ENCODE measurements at places on chromosomes 1 and 21.

DNA sequence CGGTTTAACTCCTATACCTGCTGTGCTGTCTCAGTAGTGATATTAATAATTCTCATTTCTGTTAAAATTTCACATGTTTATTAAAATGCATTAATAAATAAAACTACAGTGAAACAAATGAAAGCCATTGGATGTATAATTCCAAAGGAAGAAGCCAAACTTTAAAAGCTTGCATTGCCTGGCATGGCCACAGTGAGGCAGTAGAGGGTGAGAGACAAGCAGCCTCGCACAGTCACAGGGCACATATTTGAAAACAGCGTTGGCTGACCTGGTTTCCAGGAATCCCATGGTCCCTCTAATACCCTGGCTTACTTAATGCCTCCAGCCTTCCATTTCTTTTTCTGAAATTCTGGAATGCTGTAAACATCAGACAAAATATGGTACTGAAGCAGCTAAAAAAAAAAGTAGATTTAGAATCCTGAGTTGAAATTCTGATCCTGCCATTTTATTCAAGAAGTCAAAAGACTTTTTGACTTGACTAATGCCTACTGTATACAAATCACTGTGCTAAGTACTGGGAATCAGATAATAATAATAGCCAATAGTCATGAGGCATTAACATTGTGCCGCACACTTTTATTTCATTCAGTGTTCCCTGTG lies 6.7 kb upstream of the RNASEL start:
- no peak for DNase-seq

DNA sequence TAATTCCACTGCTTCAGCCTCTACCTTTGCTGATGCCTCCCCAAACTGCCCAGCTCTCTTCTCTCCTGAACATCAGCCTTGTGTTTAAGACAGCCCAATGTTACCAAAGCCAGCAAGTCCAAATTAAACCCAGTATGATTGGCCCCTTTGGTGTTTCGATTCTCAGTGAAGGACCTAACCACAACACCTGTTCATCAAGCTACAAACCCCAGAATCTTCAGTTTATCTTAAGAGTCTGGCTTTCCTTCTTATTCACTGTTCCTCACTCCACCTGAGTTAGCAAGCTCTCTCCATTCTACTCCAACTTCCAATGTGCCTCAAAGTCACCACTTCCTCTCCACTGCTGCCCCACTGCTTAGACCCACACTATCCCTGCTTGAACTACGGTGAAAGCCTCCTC lies 25.5 kb upstream of the ITPKB start:
- DNase-seq, result no peak

GRCh38 chr1:113809670-113810602 lies 2.3 kb downstream of the RSBN1 start:
- no peak for DNase-seq

DNA sequence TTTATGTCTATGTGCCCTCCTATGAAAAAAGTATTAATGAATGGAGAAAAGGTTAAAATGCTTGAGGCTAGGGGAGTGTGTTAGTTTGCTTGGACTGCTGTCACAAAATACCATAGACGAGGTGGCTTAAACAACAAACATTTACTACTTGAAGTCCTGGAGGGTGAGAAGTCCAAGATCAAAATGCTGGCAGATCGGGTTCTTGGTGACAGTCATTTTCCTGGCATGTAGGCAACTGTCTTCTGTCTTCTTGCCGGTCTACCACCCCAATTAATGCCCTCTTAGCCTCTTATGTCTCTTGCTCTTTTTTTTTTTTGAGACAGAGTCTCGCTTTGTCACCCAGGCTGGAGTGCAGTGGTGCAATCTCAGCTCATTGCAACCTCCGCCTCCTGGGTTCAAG lies 15.0 kb downstream of the ARID1A start:
- no peak for DNase-seq

- no peak for DNase-seq
Measured at GRCh38 chr1:192939440-192939839, 119.7 kb downstream of the UCHL5 start.

DNA sequence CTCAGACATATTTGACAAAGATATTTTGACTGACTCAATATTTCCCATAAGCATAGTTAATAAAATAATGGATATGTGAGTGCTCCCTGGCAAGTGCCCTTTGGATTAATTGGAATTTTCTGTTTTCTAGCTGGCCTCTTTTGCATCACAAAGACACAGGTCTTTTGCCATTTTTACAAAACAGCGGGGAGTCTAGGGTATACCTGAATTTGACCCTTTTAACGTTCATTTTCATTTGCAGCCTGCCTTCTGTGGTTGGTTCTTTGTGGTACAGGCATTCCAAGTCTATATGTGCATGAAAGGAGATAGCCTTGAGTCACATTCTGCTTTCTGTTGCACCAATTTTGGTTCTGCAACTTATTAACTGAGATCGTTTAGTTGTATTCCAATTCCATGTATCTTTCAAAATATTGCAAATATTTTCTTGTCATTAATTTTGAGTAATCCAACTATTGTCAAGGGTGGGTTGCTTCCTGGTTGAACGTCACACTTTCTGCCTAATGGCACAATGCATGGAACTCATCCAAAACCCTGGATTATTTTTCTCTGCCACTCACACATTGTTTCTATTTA lies 171.7 kb downstream of the CRB1 start:
- DNase-seq, result no peak

GRCh38 chr1:243748706-243749283 lies 101.2 kb downstream of the AKT3 start:
- DNase-seq, result peak; percentile 72

GRCh38 chr1:64472805-64473204 lies 2.9 kb downstream of the CACHD1 start:
- DNase-seq, result no peak

DNA sequence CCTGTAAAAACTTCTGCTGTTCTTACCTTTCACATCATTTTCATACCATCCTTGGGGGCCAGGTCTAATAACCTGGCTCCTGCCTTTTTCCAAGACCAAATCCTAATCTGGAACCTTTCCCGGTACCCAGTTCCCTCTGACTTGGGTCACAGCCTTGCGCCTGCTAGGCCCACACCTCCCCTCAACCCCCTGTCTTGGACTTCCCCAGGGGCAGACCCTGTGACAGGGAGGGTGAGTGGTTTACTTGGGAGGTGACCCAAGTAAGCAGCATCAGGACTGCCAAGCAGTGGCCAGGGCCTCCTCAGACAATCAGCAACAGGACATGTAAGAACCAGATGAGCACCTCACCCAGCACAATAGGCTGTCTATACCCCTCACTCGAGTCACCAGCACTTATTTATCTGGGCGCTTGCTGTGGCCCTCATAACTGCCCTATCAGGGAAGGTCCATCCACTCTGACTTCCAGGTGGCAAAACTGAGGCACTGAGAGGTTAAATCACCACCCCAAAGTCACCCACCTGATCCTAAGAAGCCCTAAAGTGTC lies 124.7 kb downstream of the MATN1 start:
- no peak for DNase-seq

DNA sequence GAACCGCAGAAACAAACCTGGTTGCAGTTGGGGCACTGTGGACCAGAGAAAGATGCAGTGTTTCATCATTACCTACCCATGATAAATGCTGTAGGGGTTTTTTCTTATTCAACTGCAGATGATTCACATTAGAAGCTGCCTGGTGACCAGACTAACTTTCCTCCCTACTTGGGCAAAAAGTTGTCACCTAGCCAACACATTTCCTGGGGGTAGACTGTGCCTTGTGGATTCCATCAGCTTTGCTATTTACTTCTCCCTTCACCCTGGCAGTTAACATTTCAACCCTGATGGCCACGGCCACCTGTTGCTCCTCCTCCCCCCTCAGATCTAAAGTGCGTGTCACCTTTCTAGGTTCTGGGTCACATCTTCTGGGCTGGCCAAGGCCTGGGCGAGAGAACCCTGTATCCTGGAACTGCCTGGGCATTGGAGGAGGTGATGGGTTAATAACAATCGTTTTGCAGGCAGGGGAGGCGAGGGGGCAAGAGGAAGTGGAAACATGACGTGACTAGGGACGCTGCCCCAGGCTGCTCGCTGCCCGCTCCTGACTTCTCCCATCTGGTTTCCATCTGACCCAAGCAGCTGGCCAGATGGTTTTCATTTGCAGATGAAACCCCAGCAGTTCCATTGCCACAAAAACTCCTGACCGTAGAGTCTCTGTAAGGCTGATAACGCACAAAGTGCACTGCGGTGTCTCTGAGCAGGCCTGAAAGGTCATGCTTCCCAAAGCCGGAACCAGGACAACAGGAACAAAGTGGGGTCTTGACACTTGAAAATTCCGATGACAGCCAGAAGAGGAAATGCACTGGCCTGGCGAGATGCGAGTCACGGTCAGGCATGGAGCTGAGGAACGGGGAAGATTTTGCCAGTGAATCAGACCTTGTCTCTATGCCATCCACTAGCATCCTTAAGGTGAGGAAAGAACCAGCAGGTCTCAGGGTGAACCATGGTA lies 36.6 kb downstream of the CAPZB start:
- peak; percentile 40 for DNase-seq

DNA sequence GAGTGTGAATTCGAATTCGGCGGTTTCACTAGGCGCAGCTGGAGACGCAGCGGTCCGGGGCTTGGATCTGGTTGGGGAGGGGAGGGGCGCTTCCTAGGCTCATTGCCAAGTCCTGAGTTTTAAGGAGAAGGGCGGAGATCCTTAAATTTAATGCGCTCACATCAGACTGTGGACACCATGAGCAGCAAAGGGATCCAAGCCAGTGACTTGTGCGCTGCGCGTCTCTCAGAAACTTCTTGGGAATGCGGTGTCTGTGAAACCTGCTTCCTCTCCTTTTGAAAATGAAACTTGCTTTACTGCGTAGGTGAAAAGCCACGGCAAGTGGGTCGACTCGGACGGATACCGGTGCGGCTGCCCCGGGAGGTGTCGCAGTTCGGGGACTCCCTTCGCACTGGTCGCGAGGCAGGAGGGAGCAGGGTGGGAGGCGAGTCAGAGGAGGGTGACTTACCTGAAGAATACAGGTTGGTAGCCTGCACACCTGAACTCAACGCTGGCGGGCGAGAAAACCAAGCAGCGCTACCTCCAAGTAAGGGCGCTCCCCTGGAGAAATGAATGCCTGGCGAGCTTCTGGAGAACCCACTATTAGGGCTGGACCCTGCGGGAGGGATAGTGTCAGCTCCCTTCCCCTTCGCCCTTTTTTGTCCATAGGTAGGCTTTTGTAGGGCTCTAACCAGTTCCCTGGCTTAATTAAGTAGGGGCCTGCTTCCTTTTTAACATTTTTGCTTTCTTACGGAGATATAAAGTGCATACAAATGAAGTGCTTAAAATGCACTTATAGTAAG lies 992 bp downstream of the TENT5C start:
- DNase-seq, result no peak

DNA sequence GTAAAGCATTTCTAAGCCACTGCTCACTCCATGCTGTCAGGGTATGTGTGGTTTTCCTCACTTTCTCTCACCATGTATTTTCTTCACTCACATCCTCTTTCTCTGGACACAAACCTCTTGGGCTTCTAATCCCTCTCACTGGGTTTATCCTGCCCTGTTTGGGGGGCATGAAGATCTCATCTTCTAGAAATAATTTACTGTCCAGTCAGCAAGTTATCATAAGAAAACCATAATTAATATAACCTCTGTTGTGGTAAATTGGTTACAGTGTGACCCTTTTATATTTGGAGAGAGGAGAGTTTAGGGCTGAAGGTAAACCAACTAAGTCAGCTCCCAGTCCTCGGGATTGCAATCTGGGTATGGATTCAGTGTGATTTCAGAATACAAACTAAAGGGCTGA lies 213.8 kb upstream of the PROX1 start:
- DNase-seq, result no peak

DNA sequence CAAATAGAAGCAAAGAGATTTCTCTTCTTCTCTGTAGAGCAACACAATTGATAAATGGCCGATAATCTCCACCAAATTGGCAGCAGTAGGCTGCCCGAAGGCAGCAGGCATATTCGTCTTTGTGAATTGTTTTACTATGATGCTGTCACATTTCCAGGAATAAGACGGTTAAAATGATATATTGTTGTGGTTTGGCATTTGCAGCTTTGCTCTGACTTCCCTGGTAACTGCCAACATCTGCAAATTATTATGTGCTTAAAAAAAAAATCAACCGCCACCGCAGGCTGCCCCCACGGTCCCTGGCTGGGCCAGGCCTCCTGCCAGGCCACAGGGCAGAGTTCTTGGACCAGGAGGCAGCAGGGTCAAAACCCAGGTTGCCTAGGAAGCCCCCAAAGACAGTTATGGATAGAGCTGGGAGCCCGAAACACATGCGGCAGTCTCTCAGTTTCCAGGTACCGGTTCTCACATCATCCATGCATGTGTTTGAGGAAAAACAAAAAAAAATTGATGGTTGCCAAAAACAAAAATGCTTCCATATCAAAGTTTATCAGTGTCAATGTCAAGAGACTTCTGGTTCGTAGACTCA lies 179.3 kb downstream of the ETS2 start:
- no peak for DNase-seq

DNA sequence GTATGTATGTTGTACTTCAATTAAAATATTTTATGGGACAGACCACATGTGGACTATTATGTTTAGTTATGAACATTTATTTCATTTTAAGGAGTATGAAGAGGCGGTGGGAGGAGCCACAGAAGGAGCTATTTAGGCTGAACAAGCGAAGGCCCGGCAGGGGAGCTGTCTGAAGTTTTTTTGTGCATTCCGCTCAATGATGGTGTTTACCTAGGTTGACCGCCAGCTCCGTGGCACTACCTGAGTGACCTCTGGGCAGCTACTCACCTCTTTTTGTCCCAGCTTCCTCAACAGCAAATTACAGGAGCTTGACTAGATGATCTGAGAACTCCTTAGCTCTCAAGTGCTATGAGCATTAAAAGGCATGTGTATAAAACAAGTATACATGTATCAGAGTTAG lies 32.7 kb upstream of the C1orf198 start:
- no peak for DNase-seq

DNA sequence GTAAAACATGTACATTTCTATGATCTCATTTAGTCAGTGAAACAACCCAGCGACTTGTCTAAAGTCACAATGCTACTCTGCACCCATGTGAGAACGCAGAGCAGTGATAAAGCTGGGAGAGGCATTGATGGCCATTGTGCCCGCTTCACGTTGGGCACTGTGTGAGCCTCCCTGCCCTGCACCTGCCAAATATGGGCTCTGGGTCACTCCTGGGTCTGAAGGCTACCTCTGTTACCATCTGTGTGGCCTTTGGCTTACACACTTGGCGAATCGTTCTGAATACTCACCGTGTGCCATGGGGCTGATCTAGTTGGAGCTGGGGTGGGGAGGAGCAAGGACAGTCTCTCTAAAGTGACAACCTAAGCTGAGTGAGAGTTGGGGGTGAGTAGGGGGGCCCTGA lies 29.9 kb downstream of the PCSK9 start:
- no peak for DNase-seq

DNA sequence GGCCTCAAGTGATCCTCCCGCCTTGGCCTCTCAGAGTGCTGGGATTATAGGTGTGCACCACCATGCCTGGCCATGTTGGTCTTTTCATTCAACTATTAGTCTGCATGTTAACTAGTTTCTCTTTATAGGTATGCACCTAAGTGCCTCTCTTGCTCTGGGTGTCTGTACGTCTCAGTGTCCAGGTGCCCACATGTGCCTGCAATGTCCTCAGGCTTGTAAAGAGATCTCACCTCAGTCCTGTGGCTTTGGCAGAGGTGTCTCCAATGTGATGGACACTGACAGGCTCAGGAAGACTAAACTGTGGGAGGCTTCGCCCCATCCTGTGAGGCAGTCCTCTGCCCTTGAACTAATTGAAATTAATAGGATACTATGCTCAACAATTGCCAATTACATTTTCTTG lies 526.3 kb downstream of the PTPRU start:
- no peak for DNase-seq

- DNase-seq, result no peak
Measured at GRCh38 chr1:180171691-180172090, 17.0 kb downstream of the QSOX1 start.
